Naive thymus-derived CD4-positive, alpha-beta T cell (primary cell): ENCODE measurements at places on chromosomes 11 and 22. TPM values are rescaled to one million over a fixed set of nuclear protein-coding genes. Genes with fewer than 3 reads are reported as not detected.

DNA sequence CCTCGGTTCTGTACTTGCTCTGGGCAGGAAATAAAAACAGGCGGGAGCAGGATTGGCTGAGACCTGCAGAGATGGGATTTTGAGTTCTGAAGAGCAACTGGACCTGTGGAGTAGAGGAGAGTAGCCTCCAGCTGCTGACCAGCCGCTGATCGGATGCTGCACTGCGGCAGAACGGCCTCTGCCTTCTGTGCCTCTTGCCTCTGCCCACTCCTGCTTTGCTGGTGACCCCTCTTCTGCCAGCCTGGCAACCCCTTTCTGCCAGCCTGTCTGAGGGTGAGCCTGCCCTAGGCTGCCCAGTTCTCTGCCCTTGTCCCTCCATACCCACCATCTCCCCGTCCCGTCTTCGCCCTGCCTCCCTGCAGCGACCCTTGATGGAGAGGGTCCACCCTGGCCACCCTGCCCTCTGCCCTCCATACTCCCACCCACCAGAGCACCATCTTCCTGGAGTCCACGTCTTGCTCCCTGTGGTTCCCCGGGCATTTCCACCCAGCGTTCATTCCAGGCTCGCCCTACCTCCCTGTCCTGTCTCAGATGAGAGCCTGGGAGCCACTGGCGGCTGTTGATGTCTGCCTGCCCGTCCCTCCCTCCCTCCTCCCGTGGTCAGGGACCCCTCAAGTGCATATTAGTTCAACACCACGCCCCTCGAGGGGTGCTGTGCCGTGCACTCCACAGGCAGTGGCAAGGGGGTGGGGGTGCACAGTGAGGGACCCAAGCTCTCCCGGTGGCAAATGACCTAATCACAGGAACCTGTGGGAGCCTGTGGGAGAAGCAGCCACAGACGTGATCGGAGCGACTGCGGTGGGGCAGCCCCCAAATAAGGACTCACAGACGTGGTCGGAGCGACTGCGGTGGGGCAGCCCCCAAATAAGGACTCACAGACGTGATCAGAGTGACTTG, 863.3 kb downstream of the TBC1D22A start:
- DNase-seq, result no peak

DNA sequence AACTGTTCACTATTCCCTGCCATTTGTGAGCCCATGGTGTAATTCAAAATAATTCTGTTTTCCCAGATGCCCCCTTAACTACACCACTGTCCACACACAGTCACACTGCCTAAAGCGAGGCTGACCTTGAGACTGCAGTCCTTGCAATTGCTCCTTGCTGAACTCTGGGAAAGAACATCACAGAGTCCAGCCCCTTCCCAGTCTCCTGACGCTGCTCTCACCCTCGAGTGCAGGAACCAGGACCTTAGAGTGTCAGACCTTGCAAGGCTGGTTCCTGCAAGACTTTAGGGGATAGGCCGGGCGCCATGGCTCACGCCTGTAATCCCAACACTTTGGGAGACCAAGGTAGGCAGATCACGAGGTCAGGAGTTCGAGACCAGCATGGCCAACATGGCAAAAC, 33.6 kb downstream of the AHNAK start:
- DNase-seq, result no peak

GRCh38 chr11:95688501-95689222, 100.9 kb downstream of the FAM76B start:
- DNase-seq, result no peak

DNA sequence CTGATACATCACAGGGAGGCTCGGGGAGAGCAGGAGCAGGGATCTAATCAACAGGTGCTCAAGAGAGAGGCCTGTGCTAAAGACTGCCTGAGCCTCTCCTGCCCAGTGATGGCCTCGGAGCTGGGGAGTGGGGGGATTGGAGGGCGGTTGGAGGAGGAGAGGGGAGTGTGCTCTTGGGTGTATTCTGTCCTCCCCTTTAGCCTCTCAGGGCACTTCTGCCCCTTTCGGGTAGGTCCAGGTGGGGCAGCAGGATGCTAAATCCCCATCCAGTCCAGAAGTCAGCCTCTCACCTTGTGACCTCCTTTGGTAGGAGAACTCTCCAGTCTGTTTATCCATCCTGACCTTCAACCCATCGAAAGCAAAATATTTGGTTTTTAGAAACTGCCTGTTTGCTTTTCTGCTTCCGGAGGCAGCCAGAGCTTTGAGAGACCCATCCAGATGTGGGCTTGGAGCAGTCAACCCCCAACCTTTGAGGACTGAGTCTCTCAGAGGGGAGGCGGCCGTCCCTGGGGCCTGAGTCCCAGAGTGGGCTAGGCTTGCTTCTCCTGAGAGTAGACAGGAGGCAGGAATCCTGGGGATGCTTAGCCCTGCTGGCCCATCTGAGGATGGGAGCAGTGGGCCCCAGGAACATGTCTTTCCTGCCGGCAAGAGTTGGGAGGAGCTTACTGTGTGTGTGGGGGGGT, 105.2 kb upstream of the SYT13 start:
- DNase-seq, result no peak

GRCh38 chr11:6825231-6825744, 20.2 kb upstream of the OR10A5 start:
- no peak for DNase-seq

GRCh38 chr11:67301313-67301921, 1.9 kb upstream of the SSH3 start:
- DNase-seq, result no peak

- no peak for DNase-seq
These were observed 52.2 kb downstream of the BMAL1 start for GRCh38 chr11:13329670-13330356.

- DNase-seq, result no peak
These were observed 92.2 kb downstream of the BRD1 start for GRCh38 chr22:49735411-49735900.

- no peak for DNase-seq
These were observed 1.1 kb upstream of the NECTIN1 start for GRCh38 chr11:119729951-119730613.

GRCh38 chr11:5288108-5288905, 13.4 kb downstream of the OR51B4 start:
- no peak for DNase-seq

- DNase-seq, result no peak
These were observed 115.9 kb upstream of the CRYBB3 start for GRCh38 chr22:25083807-25084200.

- DNase-seq, result no peak
These were observed 357.8 kb upstream of the LARGE1 start for GRCh38 chr22:34278121-34278520.

DNA sequence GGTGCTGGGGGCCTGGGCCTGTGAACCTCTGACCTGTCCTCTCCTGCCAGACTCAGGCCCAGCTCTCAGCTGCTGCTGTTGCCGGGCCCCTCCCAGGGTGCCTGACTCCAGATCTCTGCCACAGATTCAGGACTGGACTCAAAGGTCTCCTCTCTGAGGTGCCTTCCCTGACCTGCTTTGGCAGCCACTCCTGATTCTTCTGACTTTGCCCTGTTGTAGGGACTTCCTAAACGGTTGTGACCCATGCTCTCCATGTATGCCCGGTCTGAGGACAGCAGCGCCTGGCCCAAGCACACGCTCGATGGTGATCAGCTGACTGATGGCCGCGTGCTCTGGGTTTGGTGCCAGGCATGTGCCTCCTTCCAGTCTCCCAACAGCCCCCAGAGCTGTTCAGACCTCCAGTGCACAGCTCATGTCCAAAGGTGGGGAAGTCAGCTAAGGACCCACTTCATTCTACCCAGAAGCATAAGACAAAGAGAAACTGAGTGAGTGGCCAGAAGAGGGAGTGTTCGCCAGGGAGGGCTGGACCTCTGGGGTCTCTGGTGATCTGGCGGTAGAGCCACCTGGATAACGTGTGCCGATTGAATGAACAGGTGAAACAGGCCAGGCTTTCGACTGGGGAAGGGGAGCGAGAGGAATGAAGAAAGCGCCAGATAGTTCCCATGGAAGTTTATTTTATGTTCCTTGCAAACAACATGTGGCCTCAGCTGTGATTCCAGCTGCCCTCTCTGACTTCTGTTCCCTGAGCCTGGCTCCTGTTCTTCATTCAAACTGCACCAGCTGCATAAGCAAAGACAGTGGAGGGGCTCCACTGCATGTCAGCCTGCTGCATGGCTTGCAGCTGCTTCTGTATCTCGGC, 8.1 kb upstream of the TOP3B start:
- no peak for DNase-seq

GRCh38 chr11:41714101-41714500, 254.6 kb upstream of the LRRC4C start:
- no peak for DNase-seq

- no peak for DNase-seq
These were observed 23.3 kb downstream of the ARHGEF17 start for GRCh38 chr11:73331138-73331916.

- no peak for DNase-seq
These were observed 105.5 kb upstream of the TOP3B start for GRCh38 chr22:22087854-22088657.

GRCh38 chr22:25347752-25348102, 128.3 kb downstream of the CRYBB2 start:
- DNase-seq, result no peak

GRCh38 chr11:9982796-9983579, 311.0 kb downstream of the SBF2 start:
- no peak for DNase-seq

- DNase-seq, result no peak
These were observed 69.9 kb upstream of the RTL6 start for GRCh38 chr22:44567846-44568493.

DNA sequence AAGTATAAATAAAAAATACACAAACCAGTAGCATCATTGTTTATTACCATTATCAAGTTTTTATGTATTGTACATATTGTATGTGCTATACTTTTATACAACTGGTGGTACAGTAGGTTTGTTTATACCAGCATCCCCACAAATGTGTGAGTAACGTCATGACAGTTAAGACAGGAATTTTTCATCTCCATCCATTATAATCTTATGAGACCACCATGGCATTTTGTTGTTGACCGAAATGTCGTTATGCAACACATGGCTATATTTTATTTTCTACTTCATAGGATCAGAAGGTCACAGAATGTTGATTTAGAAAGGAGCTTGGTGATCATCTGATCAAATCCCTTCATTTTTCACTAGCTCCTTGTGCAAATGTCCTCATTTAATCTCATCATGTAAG, 170.9 kb upstream of the NCAM1 start:
- no peak for DNase-seq

- DNase-seq, result no peak
These were observed 21.1 kb downstream of the UBASH3B start for GRCh38 chr11:122676638-122677037.

- peak; percentile 61 for DNase-seq
These were observed 109.8 kb downstream of the BCR start for GRCh38 chr22:23289851-23290724.

- no peak for DNase-seq
These were observed 202.1 kb downstream of the TTC28 start for GRCh38 chr22:28477556-28477955.

SEC14L6 gene
- total RNA-seq, result not detected

C11orf21 gene
- total RNA-seq, result 82.5 TPM

PTGDR2 gene
- total RNA-seq, result 4.5 TPM

TREH gene
- not detected for total RNA-seq

CHRNA10 gene
- 4.9 TPM for total RNA-seq

OR52N5 gene
- total RNA-seq, result not detected

CTSF gene
- 49.7 TPM for total RNA-seq

KRTAP5-10 gene
- total RNA-seq, result not detected

TSPO gene
- total RNA-seq, result 190 TPM

CNTF gene
- total RNA-seq, result 2.9 TPM

CLDN5 gene
- total RNA-seq, result not detected

NFAM1 gene
- total RNA-seq, result 0.51 and 0.77 TPM in 2 replicates

CHRM1 gene
- total RNA-seq, result not detected
